ENCODE measurements at places on chromosomes 4 and X.

DNA sequence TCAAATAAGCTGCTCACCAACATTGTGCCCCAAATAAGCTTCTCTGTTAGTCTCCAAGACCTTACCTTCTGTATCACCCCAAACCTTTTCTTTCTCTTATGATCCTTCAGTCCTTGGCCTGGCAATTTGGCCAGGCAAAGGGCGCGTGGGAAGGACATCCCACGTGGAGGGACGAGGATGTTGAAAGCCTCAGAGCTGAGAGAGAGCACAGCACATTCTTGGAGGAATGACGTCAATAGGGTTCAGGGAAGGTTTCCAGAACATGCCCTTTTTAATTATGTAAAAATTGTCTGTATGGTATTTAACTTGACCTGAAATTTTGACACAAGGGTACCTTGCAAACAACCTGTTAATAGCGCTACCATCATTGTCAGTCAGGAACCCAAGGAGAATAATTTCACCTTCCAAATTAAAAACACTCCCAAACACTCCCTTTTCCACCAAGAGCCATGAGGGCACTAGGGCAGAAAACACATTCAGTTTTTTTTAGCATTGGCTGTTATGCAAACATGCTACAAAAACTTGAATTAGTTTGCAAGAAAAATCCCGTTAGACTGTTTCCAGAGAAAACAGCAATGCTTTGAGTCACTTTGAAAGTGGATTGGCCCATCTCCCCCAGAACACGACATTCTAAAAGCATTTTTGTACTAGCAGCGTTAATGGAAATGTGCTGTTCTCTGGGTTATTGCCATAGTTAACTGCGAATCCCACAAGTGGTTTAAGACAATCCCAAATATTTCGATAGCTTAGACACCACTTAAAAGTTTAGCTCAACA, 183.2 kb upstream of the PUDP start:
- no peak for DNase-seq

- DNase-seq = no peak
Observed at GRCh38 chr4:15676899-15677298, 4.7 kb upstream of the FAM200B start.

GRCh38 chrX:43956034-43956433, 17.2 kb downstream of the NDP start:
- no peak for DNase-seq

DNA sequence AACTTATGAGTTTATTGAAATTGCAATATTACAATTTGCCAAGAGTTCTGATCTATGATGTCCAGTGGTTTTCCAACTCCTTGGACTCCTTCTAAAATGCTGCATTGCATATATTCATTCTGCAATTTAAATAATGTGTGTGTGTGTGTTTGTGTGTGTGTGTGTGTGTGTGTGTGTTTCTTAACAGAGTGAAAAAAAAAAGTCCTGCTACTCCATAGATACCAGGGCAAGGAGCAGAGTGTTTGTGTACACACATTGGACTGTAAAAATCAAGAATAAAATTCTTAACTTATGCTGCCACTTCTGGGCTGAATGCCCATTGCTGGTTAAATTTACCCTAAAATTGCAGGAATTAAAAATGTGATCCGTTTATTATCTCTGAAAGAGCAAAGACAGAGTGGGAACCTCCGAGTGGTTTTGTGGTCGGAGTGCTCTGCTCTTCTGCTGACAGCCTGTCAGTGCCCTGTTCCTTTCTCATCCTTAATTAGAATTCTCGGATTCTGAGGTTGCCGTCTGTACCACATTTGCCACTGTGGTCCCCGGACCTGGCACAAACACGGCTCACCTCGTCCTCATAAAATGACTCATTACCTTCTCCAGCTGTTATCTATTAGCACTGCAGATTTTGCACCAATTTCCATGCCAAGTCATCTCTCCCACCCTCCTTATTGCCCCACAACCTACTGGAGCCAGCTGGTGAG, 355.5 kb downstream of the KCNIP4 start:
- DNase-seq = no peak

- no peak for DNase-seq
Observed at GRCh38 chr4:165723051-165723795, 149.8 kb upstream of the TLL1 start.

DNA sequence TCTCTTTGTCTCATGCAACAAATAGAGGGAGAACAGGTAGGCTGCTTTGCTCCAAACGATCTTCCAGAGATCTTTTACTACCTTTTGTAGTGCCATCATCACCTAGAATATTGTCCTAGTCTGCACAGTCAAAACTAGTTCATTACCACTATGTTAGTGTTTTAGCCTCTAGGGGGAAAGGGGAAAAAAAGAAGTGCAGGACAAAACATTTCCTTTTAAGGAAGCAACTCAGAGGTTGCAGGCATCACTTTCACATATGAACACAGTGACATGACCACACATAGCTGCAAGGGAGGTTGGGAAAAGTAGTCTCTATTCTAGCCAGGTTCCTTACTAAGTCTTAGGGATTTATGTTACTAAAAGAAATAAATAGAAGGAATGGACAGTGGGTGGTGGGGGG, 39.3 kb upstream of the RAP2C start:
- no peak for DNase-seq
